ENCODE measurements at places on chromosomes 6 and 20.

GRCh38 chr6:96811136-96811535 is 26.1 kb downstream of the GPR63 start:
- no peak for DNase-seq

- DNase-seq: no peak
Observed at GRCh38 chr6:170099387-170099786, 191.5 kb downstream of the DLL1 start.

GRCh38 chr6:154478021-154478700 is 32.3 kb downstream of the CNKSR3 start:
- DNase-seq: no peak

- no peak for DNase-seq
Observed at GRCh38 chr6:97275804-97276203, 7.2 kb downstream of the MMS22L start.

DNA sequence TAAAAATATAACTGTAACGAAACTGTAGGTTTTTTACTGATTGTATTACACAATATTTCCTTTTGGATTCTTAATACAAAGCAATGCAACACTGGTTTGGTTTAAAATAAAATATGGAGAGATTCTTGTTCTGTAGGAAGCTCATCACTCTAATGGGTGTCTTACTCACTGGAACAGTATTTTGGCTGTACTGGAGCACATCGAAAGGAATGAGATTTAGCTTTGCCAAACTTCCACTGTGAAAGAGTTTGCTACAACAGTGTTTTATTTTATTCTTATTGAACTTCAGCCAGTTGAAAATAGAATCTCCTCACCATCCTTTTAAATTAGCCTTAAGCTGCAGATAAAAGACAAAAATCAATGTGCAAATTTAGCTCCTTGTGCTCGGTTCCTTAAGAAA is 230.7 kb upstream of the QKI start:
- no peak for DNase-seq

- DNase-seq: no peak
Observed at GRCh38 chr6:30264743-30265142, 51.5 kb upstream of the TRIM26 start.

DNA sequence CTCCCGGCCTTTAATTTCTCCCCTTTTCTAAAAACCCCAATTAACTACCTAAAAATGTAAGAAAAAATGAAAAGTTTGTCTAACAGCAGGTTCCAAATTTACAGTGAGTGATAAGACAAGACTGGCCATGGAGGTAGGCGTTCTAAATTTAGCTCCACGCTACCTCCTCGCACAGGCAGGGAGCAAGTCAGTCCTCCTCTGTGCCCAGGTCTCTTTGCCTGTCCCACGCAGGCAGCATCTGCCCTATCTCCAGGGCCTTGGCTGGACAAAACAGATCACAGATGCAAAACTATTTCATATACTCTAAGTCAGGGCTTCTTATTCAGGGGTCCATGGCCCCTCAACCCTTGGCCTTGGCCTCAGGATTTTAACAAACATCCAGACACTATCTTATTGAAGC is 98.0 kb upstream of the JARID2 start:
- DNase-seq: no peak
